ENCODE measurements at places on chromosomes 5 and 9.

- DNase-seq, result no peak
These were observed 552.2 kb downstream of the ZNF608 start for GRCh38 chr5:124194282-124194681.

GRCh38 chr5:10745133-10745532, 15.9 kb downstream of the DAP start:
- no peak for DNase-seq

GRCh38 chr9:107018861-107019545, 156.0 kb downstream of the ZNF462 start:
- peak; percentile 76 for DNase-seq

GRCh38 chr9:98075332-98075805, 18.8 kb downstream of the NANS start:
- DNase-seq, result peak; percentile 90

DNA sequence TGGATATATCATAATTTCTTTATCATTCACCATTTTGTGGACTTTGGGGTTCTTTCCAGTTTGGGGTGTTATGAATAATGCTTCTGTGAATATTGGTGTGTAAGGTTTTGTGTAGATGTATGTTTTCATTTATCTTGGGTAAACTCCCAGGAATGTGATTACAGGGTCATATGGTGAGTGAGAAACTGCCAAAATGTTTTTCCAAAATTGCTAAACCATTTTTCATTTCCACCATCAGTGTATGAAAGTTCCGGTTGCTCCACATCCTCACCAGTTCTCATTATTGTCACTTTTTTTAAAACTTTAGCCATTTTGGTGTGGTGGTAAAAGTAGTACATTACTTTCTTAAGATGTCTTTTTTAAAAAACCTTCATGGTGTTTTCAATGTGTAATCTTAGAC, 152.9 kb downstream of the NIPBL start:
- DNase-seq, result no peak

GRCh38 chr9:107336718-107337360, 53.8 kb downstream of the RAD23B start:
- peak; percentile 40 for DNase-seq

DNA sequence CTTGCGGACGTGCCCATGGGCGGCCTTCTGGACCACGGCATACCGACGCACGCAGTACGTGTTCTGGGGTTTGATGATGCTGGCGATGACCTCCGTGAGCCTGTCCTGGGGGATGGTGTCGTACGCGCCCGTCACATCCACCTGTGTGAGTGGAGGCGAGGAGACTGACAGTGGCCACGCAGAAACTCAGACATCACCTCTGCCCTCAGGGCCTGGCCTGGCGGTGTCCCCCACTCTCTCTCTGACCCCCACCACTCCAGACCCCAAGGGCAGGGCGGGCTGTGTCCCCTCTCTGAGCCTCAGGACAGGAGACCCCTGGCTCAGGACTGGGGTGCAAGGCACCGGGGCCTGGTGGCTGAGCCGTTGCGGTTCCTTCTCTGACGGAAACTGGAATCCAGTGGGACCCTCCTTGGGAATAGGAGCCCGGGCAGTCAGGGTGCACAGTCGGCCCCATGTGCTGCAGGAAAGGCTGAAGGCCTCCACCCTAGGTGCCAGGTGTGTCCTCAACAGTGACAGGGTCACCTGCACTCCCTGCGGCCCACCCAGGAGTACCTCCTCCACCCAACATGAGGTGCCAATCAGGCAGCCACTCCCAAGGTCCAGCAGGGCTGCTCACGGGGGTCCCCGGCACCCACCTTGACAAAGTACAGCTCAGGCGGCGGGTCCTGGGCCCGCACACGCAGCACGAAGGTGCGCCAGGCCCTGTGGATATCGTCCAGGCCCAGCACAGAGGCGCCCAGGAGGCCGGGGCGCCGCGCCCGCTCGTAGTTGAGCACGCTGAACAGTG, 16.0 kb downstream of the TERT start:
- no peak for DNase-seq

GRCh38 chr5:52896534-52897237, 92.5 kb upstream of the ITGA2 start:
- DNase-seq, result no peak

GRCh38 chr5:6692906-6693305, 20.3 kb upstream of the TENT4A start:
- DNase-seq, result no peak

- DNase-seq, result peak; percentile 59
These were observed 8.9 kb upstream of the FBXO38 start for GRCh38 chr5:148374690-148375360.

GRCh38 chr9:133740911-133741310, 2.8 kb upstream of the SARDH start:
- no peak for DNase-seq

Data from HT1080 (cell line).